ENCODE measurements at places on chromosomes 2 and 18.

- no peak for DNase-seq
These were observed 120.9 kb downstream of the CNTNAP5 start for GRCh38 chr2:124145982-124146381.

GRCh38 chr2:5668682-5669250 is 23.4 kb upstream of the SOX11 start:
- no peak for DNase-seq

- DNase-seq, result no peak
These were observed 18.1 kb upstream of the PUM2 start for GRCh38 chr2:20368706-20369105.

- no peak for DNase-seq
These were observed 438.2 kb downstream of the SLC4A3 start for GRCh38 chr2:220065581-220065980.

DNA sequence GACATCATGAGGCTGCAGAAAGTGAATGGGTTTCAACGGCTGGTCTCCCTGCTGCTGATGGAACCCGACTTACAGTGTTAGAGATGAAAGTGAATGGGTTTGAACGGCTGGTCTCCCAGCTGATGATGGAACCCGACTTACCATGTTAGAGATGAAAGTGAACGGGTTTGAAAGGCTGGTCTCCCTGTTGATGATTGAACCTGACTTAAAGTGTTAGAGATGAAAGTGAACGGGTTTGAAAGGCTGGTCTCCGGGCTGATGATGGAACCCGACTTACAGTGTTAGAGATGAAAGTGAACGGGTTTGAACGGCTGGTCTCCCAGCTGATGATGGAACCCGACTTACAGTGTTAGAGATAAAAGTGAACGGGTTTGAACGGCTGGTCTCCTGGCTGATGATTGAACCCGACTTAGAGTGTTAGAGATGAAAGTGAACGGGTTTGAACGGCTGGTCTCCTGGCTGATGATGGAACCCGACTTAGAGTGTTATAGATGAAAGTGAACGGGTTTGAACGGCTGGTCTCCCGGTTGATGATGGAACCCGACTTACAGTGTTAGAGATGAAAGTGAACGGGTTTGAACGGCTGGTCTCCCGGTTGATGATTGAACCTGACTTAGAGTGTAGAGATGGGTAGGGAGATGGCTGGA is 76.1 kb upstream of the ALKAL2 start:
- no peak for DNase-seq

- DNase-seq, result no peak
These were observed 93.8 kb upstream of the LDAH start for GRCh38 chr2:20916604-20917286.

- DNase-seq, result no peak
These were observed 37.5 kb downstream of the NR4A2 start for GRCh38 chr2:156294945-156295580.

DNA sequence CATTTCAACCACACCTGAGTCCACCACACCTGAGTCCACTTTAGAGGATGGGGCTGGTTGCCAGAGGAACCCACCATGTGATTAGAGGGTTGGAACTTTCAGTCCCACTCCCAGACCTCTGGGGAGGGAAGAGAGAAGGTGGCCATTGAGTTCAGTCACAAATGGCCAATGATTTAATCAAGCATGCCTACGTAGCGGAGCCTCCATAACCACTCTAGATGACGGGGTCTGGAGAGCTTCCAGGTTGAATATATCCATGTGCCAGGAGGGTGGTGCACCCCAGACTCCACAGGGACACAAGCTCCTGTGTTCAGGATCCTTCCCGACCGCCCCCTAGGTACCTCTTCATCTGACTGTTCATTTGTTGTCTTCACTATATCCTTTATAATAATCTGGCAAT is 53.3 kb downstream of the CYBRD1 start:
- DNase-seq, result no peak

DNA sequence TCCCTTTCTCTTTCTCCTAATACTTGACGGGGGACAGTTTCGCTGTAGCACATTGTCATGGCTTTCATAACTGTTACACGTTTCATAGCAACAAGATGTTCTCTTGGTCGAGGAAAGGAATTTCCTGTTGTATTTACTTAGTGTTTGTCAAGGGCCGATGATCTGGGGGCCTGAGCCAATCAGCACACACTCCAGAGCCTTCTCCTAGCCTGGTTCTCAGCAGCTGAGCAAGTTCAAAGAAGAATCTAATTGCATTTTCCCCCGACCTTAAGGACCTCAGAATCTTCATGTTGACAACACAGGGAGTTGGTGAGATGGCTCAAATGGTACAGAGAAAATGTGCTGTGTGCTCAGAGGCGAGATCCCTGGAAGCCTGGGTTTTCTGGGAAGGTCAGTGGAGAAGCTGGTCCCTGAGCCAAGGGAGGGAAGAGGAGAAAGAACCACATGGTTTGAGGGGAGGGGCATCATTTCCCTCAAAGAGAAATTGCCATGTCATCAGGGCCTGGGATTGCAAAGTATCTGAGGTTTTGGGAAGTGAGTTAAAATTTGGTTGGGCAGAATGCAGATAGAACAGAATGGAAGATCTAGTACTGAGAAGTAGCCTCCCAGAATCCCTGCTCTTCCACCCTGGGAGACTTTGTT is 76.9 kb upstream of the AGAP1 start:
- DNase-seq, result peak; percentile 27

- no peak for DNase-seq
These were observed 28.0 kb downstream of the KIF1A start for GRCh38 chr2:240791821-240792628.

GRCh38 chr2:161124201-161124600 is 36.0 kb upstream of the TANK start:
- DNase-seq, result no peak

DNA sequence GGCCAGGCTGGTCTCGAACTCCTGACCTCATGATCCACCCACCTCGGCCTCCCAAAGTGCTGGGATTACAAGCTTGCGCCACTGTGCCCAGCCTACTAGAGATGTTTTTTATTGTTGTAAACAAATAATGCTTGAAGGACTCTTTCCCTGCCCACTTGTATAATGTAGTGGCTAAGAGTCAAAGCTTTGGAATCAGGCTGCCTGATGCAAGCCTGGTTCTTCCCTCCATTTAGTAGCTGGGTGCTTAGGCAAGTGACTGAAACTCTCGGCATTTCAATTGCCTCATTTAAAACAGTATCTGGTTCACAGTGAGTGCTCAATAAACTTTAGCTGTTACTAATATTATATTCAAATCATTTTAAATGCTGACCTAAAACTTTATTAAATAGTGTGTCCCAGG is 264.0 kb upstream of the FBXO11 start:
- DNase-seq, result no peak

DNA sequence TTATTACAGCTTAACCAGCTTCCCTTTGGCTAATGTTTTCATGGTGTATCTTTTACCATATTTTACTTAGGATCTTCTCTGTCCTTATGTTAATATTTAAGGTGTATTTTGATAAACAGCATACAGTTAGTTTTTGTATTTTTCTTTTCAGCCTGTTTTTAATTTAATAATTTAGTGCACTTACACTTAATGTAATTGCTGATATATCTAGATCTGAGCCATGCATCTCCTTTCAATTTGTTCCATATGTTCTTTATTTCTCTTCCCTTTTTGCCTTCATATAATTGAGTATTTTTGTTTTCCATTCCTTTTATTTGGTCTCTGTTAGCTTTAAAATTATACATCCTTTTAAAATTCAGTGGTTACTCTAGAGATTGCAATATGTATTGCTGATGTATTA is 78.8 kb downstream of the SMC6 start:
- no peak for DNase-seq

GRCh38 chr2:157572725-157573124 is 55.9 kb downstream of the ACVR1C start:
- no peak for DNase-seq

DNA sequence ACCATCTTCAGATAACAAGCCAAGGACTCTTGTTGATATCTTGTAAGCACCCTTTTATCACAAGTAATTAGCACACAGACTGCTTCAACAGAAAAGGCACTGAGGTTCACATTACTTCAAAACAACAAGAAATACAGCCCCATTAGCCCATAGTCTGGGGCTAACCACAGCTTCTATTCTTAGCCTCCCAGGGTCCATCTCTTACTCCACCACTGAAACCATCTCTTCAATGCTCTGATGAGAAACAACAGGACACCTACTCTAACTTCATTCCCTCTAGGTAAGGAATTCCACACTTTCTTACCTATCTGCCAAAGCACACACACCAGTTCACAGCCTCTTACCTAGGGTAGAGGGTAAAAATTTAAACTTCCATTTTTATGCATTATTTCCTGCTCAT is 26.4 kb upstream of the CYTIP start:
- DNase-seq, result no peak

GRCh38 chr18:79610461-79611039 is 69.1 kb upstream of the CTDP1 start:
- no peak for DNase-seq

DNA sequence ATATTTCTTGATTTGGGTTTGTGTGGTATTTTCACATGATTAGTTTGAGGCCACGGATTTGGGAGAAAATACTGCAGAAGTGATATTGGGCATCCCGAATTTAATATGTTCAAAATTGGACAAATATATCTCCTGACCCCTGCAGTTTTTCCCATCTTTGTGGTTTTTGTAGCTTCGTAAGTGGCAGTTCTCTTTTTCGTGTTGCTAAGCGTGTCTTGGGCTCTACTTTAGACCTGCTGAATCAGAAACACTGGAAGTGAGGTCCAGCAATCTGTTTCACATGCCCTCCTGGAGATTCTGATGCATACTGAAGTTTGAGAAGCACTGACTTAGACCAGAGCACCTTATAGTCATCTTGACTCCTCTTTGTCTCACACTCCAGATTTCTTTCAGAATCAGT is 98.3 kb downstream of the EPB41L5 start:
- DNase-seq, result no peak

DNA sequence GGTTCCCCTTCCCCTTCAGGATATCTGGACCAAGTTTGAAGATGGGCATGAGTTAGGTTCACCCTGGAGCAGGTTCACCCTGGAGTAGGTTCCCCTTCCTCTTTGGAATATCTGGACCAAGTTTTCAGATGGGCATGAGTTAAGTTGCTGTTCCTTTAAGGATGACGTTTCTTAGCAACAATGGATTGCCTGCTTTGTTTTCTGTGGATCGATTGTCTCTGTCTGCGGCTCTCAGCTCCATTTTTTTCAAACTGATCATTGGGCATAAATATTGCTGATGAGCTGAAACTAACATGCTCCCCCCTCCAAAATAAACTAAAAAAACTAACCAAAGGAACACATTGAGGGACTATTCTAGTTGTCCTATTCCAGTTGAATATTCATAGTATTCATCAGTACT is 149.5 kb downstream of the SPP2 start:
- no peak for DNase-seq

DNA sequence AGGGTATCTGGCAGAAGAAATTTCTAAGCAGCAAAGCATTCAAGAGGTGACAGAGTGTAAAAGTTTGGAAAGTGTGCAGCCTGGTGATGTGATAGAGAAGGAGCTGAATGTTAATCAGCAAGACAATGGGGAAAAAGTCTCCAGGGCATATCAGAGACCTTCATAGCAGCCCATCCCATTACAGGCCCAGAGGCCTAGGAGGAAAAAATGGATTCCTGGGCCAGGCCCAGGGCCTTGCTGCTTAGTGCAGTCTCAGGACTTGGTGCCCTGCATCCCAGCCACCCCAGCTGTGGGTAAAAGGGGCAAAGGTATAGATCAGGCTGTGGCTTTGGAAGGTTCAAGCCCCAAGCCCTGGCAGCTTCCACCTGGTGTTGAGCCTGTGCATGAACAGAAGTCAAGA is 35.9 kb upstream of the ERMN start:
- no peak for DNase-seq

DNA sequence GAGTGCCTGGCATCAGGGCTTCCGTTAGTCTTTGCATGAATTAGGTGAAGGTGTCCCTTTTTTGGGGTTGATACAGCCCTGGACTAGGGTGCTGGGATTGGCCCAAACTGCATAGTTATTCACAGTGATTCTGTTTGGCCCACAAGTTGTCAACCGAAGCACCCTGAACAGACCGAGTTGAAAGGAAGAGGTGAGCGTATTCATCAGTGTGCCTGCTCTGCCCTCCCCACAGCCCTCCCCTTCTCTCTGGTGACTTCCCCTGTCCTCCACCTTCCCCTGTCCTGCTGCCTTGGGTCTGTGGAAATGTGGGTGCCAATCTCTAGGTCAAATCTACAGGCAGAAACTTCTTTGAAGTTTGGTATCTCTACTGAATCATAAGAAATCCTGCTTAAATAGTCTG is 330.5 kb downstream of the DYSF start:
- no peak for DNase-seq

DNA sequence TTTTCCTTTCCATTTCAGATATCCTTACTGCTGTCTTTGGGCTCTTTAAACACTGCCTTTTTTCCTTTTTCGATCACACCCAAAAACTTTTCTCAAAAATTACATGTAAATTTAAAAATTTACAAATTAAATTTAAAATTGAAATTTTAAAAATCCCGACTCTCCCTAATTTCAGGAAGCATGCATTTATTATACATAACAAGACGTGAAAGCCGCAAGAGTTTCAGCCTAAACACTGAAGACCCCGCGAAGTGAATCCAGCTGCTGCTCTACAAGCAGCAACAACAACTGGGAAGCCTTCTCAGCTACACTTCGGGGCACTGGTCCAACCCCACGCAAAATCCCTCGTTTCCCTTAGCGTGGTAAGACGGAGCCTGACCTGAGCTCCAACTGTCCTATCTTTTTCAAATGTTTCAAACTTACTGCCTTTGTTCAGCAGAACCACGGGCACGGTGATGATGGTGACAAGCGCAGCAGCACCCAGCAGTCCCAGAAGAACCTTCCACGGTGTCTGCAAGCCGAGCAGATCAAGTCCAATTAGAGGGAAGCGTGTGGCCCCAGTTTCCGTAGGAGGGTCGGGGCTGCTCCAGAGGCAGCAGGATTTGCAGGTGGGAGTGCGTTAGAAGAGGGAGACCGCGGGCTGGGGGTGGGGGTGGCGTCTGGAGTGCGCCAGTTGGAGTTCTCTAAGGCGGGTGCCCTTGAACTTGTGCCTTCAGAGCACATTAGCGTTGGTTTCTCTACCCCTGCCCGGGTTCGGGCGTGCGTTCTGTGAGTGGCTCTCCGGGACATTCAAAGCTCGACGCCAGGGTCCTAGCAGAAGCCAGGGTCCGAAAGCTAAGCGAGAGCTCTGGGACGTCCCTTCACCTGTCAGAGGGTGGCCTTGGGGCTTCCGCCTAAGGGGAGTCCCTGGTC is 783 bp downstream of the DPP4 start:
- no peak for DNase-seq

DNA sequence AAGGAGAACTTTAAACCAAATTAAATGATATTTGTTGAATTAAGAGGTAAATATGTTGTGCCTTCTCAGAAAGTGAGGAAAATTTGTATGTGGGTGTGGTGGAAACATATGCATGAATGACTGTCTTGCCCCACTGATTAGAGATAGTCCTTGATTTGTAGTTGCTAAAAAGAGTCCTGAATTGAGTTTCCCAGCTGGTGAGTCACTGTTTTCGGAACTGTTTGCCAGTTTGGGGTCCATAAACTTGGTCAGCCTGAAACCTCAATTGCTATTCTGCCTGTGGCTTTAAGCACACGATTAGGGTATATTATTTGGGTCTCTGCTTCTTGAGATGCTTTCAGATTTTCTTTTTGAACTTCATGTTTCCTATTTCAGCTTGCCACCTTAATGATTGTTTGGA is 53.3 kb downstream of the PIKFYVE start:
- no peak for DNase-seq
